Stimulated activated naive CD4-positive, alpha-beta T cell treated with Interleukin-2 at 50 U/mL for 16 hours (primary cell): ENCODE measurements at places on chromosomes 1 and 21.

DNA sequence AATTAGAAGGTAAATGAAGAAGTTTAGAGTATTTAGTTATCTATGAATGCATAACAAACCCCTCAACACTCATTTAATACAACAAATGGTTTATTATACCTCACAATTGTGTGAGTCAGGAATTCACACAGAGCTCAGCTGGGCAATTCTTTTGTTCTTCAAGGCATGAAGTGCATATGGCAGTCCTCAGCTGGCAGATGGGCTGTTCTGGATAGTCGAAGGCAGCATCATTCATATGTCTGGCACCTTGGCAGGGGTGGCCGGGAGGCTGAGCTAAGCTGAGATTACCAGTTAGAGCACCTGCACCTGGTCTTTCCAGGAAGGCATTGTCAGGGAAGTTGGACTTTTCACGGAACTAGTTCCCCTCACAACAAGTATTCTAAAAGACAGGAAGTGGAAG, 286.2 kb upstream of the DUSP10 start:
- no peak for DNase-seq

DNA sequence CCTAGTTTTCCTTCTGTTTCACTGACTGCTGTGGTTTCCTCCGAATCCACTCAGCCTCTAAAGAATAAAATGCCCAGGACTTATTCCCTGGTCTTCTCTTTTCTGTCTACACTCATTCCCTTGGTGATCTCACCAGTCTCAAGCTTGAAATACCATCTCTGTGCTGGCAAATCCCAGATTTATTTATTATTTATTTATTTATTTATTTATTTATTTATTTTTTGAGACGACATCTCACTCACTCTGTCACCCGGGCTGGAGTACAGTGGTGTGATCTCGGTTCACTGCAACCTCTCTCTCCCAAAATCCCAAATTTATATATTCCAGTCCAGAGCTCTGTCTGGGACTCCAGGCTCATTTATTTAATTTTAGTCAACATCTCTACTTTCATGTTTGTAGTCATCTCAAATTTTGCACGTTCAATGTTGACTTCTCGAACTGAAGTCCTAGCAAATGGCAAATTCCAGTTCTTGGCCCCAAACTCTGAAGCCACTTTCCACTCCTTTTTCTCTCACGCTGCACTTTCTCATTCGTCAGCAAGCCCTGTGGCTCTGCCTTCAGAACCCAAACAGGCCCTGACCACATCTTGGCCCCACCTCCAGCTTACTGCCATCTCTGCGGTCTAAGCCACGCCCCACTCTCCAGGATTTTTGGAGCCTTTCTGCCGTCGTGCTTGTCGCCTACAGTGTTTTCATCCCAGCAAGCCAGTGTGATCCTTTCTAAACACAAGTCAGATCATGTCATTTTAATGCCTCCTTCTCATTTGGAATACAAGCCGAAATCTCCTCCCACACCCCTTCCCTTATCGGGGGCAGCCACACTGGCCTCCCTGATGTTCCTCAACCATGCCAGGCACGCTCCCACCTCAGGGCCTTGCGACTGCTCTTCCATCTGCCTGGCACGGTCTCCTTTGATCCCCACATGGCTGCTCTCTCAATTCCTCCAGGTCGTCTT, 14.2 kb upstream of the TENT5B start:
- no peak for DNase-seq

DNA sequence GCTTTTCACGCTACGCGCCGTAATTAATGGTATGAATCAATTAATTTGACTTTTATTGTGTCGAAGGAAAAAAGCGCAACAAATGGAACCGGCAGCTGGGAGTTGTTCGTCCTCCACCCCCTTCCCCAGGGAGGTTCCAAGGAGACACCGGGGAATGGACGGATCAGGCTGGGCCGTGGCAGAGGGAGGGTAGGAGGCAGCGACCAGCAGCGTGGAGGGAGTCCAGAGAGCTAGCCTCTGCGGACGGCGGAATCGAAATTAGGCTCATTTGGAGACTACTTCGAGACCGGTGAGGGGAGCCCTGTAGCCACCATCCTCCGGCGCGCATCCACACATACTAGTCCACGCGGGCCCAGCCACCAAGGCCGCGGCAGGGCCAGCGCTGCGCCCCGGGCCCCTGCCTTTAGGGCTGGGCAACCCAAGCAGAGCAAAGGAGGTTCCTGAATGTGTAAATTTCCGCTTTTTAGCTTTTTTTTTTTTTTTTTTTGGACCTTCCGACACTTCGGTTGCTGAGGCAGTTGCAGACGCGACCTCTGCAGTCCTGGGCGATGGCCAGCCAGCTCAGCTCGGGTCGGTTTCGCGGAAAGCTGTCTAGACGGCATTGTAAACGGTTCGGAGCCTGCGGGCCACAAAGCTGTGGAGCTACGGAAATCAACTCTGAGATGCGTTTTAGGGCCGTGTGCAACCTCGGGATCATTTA, 2.2 kb upstream of the FOXD3 start:
- no peak for DNase-seq

DNA sequence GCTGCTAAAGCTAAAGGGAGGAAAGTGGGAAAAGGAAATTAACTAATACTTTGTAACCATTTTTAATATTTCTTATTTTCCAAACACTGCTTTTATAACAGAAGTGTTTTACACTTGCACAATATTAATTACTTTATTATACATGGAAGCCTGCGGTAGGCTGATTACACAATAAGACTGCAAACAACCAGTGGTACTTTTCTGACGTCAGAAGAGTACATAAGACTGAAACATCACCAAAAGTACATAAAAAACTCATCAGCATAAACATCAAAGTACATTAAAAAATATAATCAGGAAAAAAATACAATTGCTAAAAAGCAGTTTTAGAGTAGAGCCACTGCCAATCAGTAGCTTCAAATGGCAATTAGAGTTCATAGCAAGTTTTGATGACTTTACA, 4.6 kb downstream of the ZNF281 start:
- DNase-seq: no peak

DNA sequence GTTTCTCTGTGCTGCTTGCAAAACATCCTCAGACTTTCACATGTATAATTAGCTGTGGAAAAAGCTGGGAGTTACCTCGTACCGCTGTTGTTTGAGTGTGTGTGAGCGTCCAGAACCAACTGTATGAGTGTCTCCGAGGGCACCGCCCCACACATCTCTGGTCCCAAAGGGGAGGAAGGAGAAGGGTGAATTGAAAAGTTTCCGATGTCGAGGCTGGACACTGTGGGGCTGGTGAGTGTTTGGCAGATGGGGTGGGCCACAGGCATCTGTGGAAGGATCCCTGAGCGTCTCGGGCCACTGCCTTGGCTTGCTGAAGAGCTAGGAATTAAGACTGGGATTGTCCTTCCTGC, 1.2 kb downstream of the ATP2B4 start:
- DNase-seq: no peak

GRCh38 chr1:111488669-111489068, 14.8 kb downstream of the ADORA3 start:
- no peak for DNase-seq

- DNase-seq: no peak
These were observed 134.7 kb downstream of the TGFBR3 start for GRCh38 chr1:91751275-91751674.

- no peak for DNase-seq
These were observed 10.7 kb upstream of the OR2T34 start for GRCh38 chr1:248585266-248585665.

DNA sequence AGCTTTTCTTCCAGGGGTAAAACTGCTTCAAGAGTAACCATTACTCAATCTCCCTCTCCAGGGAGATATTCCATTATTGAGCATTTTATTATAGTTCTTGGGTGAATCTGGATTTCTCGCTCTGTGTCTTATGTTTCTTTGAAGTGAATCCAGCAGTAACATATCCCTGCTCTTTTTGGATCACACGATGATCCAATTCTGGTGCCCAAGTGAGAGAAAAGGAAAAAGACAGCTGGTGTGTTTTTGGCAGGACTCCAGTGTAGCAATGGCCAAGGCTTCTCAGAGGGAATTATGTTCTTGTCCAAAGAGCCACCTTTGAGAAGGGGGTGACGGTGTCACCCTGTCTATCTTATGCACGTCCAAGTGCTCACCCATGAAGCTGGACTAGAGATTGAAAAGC, 140.3 kb upstream of the ERRFI1 start:
- DNase-seq: no peak

GRCh38 chr1:82485591-82486369, 685.0 kb downstream of the ADGRL2 start:
- no peak for DNase-seq
